Kasumi-1 (cell line): ENCODE measurements at places on chromosomes 1 and 21.
A peak's percentile ranks its signal among the peaks of the same experiment; 100 is the strongest.

DNA sequence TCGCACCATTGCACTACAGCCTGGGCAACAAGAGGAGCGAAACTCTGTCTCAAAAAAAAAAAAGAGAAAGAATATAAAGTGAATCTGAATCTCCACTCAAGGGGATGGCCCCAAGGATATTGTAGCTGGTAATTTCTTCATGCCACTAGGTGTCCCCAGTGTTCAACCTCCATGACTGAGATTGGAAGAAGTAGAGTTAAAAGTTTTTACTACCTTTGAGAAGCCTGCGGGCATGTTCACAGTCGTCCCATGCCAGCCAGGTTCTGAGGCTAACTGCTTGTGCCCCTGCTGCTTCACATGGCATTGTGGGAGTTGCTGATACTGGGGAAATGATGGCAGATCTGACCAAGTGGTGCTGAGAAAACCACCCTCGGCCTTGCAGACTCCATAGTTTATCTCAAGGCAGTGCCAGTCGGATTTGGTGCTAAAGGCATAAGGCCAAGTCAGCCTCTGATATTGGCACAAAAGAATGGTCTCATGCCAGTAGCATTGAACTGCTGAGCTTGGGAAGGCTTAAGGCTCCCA is 10.8 kb upstream of the SHISA4 start:
- DNase-seq, result peak; percentile 75

GRCh38 chr1:37274938-37275631 is 199.3 kb upstream of the ZC3H12A start:
- no peak for DNase-seq

GRCh38 chr1:154873321-154873950 is 3.4 kb upstream of the KCNN3 start:
- no peak for DNase-seq

DNA sequence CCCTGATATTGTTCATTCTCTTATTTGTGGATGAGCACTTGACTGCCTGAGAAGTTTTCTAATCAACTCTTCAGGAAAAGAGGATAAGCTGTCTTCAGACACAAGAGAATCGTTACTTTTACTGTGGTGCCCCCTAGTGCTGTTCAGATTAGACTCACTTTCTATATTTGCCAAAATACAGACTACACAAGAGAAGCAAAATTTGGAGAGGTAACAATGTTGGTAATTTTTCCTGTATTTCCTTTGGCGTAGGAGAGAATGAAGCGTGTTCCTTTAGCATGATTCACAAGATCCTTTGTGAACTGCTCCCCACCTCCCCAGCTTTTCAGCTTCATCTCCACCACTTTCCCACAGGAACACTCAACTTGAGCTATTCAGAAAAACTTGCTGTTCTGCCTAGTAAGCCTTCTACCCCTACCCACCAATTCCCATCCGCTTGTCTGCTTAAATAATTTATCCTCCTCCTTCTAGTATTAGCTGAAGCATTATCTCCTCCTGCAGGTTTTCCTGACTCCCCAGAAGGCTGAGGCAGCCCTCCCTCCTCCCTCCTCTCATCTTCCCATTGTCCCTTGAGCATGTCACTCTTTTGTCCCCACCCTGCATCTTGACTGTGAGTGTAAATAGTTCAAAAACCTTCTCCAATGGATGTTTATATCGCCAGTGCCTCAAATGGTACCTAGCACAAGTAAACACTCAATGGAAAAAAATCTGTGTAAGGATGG is 4.5 kb downstream of the TNFSF4 start:
- DNase-seq, result peak; percentile 68

- no peak for DNase-seq
Measured at GRCh38 chr1:86552376-86552775, 5.5 kb downstream of the CLCA4 start.

GRCh38 chr1:41810446-41810845 is 108.3 kb downstream of the HIVEP3 start:
- peak; percentile 71 for DNase-seq

DNA sequence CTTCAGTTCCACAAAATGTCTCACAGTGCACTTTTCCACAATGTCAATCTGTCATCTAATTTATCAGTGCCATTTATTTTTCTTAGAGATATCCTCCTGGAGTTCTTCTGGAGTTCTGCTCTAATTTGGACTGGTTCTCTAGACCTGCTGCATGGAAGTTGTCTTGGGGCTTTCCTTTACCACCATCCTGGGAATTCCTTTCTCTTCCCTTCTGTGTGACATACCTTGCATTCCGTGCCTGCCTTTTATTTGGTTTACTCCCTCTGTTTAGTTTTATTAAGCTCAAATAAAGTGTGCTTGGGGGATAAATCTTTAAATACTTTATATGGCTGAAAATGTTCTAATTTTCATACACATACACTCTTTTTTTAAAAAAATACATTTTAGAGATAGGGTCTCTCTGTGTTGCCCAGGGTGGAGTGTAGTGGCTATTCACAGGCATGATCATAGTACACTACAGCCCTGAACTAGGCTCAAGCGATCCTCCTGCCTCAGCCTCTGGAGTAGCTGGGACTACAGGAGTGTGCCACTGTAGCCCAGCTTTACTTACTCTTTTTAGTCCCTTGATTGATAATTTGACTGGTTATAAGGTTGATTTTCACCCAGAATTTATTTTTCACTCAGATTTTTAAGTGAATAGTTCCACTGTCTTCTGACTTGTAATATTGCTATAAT is 14.4 kb downstream of the MTF2 start:
- no peak for DNase-seq

GRCh38 chr1:117531222-117531621 is 74.6 kb upstream of the TENT5C start:
- no peak for DNase-seq

GRCh38 chr1:21449906-21450305 is 10.0 kb downstream of the NBPF3 start:
- no peak for DNase-seq

- DNase-seq, result no peak
Measured at GRCh38 chr1:240801442-240801841, 189.5 kb upstream of the GREM2 start.

- DNase-seq, result no peak
Measured at GRCh38 chr1:206516728-206516990, 9.3 kb downstream of the RASSF5 start.

- no peak for DNase-seq
Measured at GRCh38 chr1:78255846-78256245, 210.1 kb downstream of the GIPC2 start.

DNA sequence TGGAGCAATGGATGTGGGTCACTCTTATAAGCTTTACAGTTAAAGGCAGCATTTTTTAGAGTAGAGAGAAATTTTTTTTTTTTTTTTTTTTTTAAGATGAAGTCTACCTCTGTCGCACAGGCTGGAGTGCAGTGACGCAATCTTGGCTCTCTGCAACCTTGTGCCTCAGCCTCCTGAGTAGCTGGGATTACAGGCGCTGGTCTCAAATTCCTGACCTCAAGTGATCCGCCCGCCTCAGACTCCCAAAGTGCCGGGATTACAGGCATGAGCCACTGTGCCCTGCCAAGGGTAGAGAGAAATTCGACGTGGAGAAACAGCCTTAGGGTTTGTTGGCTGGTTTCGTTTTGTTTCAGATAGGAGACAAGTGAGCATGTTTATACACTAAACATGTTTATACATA is 594.2 kb upstream of the ADAMTS5 start:
- no peak for DNase-seq

GRCh38 chr1:84704872-84705417 is 14.7 kb upstream of the SSX2IP start:
- peak; percentile 63 for DNase-seq

DNA sequence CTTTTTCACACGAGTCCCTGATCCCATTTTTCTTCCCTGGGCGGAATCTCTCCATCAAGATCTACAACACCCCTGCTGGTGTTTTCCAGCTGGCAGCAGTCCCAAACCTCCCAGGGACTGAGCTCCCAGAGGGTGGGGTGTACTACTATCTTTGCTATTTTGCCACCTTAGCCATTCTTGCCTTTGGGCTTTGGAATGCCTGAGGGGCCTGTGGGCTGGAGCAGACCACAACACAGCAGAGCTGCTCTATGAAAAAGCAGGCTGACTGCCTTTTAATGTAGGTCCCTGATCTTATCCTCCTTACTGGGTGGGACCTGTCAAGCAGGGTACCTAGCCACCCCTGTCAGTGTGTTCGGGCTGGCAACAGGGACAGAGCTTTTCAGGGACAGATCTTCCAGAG is 91.9 kb downstream of the KCNT2 start:
- DNase-seq, result no peak

GRCh38 chr21:44637018-44637850 is at the start of gene KRTAP10-10:
TSS of gene KRTAP10-10 (plus strand) at chr21:44637356. CDS start at chr21:44637418, 62 bp downstream.
- DNase-seq, result no peak

DNA sequence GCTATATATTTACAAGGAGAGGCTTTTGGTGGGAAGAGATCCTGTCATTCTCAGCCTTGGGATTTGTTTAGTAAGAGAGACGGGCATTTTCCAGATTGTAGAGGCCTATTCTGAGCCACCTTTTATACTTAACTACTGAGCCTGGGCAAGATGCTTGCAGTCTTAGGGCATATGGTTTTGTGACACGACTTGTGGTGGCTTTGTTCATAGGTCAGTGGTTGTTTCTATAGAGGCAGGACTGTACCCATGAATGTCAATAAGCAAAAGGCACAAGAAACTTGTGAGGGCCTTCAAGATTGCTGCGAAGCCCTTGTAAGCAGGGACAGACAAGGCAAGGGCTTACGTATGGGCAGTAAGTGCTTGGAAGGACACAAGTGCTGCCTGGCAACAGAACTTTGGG is 3.4 kb upstream of the FCRL3 start:
- no peak for DNase-seq

DNA sequence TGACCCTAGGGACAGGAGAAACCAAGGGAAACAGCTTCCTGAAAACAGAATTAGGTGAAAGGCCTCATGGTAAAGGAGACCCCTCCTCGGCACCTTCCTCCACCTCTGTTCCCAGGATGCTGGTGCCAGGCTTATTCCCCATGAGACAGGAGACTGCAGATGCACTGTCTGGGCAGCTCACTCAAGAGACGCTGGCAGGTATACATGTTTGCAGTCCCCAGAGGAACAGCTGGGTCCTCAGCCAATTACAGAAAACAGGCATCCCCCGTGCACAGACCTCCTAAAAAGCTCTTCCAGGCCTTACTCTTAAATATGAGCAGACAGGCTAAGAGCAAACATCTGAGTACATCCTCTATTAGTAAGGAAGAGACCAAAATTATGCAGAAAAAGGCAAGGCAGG is 6.5 kb downstream of the CCSAP start:
- DNase-seq, result no peak

- no peak for DNase-seq
Measured at GRCh38 chr21:31182231-31183140, 144.2 kb upstream of the KRTAP19-8 start.

- no peak for DNase-seq
Measured at GRCh38 chr1:166870584-166870983, 5.5 kb downstream of the TADA1 start.

DNA sequence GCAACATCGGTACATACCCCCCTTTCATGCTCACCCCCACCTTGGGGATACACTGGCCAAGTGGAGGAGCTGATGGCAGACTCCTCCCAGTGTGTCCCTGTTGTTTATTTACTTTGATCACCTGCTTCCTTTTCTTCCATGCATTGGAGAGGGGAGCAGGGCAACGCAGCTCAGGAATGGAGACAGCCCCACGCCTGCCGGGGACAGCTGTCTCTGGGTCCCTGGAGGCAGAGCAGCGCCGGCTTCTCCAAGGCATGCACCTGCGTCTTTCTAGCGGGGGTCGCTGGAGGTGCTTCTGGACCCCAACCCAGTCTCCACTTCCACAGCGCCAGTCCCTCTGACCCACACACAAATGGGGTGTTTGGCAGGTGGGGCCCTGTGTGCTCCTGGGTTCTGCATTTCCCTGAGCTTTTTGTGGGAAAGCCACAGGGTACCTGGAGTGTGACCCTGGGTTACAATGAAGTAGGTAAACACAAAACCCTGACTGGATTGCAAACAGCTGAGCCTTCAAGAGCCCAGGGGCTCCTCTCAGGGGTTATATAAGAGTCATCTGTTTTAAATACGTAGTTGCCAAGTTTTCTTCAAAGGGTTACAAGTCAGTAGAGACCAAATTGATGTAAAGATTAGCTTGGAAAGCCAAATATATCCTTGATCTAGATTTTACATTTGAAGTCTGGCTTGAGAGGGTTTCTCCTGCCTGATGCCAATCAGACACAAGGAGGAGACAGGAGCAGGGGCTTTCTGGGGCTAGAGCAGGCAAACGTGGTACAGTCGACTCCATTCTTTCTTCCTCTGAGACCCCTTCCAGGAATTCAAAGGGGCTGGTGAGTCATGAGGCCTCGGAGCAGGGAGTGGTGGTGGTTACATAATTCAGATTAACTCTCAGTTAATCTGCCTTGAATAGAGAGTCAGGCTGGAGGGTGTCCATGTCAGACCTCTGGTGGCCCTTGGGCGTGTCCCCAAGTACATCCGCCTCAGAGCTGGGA is 4.5 kb downstream of the AJAP1 start:
- DNase-seq, result no peak

GRCh38 chr21:16154321-16154720 is 424.5 kb downstream of the USP25 start:
- no peak for DNase-seq

DNA sequence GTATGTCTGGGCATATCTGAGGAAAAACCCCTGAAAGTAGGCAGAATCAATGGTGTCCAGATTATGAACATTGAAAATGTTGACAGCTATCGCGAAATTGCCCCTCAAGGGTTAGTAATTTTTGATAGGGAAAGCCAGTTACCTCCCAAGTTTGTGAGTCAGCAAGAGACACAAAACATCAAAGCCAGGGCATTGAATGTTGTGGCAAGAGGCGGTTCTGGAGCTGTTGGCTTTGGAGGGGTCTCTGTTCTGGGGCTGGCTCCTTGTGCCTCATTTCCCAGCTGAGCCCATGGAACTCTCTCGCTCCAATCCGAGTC is 10.6 kb upstream of the S100A11 start:
- no peak for DNase-seq

DNA sequence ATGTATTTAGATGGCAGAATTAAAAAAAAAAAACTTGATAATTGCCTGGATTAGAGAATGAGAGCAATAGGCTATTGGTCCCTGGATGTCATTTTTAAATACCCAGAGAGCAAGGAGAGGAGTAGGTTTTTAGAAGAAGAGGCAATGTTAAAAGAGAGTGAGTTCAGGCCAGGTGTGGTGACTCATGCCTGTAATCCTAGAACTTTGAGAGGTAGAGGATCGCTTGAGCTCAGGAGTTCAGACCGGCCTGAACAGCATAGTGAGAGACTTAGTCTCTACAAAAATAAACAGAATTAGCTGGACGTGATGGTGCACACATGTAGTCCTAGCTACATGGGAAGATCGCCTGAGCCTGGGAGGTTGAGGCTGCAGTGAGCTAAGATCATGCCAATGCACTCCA is 15.9 kb upstream of the MUTYH start:
- no peak for DNase-seq

GRCh38 chr1:37862330-37862729 is 2.9 kb upstream of the MTF1 start:
- no peak for DNase-seq

GRCh38 chr1:26094076-26094669 is 17.5 kb upstream of the PDIK1L start:
- DNase-seq, result no peak

DNA sequence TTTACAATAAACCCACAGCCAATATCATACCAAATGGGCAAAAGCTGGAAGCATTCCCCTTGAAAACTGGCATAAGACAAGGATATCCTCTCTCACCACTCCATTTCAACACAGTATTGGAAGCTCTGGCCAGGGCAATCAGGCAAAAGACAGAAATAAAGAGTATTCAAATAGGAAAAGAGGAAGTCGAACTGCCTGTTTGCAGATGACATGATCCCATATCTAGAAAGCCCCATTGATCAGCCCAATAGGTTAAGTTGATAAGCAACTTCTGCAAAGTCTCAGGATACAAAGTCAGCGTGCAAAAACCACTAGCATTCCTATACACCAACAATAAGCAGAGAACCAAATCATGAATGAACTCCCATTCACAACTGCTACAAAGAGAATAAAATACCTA is 235.5 kb downstream of the DPYD start:
- DNase-seq, result no peak

GRCh38 chr1:91400133-91400725 is 4.4 kb downstream of the HFM1 start:
- DNase-seq, result no peak
